Cortex of kidney (tissue), 1 donor: ENCODE measurements at places on chromosomes 4 and X.

DNA sequence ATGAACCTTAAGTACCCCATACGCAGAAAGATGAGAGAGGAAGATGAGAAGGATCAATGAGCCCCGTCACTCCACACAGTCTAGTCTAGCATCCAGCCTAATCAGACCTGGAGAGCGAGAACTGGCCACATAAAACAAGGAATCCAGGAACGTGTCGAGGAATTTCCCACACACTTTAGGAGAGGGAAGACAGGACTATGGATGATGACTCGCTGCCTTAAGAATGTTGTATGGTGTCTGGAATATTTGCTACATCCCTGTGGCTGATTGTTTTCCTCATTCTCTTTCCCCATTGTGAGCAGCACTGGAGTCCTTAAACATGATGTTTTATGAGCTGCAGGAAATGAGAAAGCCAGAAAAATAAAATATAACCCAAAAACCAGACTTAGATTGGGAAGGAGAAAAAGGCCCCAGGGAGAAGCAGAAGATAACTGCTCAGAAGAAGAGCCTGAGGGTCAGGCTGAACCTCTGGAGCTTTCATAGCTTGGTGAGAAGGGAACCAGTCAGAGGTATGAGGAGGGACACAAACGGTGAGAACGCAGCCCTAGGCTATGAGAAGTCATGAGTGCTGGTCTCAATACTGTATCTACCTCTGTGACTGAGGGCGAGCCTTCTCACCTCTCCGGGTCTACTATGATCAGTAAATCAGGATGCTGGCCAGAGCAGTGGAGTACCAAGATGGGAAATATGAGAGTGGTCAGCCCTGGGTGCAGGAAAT lies 139.5 kb upstream of the NOCT start:
- no peak for DNase-seq

DNA sequence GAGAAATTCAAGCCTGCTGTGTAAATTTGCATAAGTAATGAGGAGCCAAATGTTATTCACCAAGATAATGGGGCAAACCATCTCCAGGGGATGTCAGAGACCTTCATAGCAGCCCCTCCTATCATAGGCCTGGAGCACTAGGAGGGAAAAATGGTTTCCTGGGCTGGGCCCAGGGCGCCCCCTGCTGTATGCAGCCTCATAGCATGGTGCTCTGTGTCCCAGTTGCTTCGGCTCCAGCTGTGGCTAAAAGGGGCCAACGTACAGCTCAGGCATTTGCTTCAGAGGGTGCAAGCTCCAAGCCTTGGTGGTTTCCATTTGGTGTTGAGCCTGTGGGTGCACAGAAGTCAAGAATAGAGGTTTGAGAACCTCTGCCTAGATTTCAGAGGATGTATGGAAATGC lies 859.3 kb downstream of the RPA4 start:
- DNase-seq: no peak

DNA sequence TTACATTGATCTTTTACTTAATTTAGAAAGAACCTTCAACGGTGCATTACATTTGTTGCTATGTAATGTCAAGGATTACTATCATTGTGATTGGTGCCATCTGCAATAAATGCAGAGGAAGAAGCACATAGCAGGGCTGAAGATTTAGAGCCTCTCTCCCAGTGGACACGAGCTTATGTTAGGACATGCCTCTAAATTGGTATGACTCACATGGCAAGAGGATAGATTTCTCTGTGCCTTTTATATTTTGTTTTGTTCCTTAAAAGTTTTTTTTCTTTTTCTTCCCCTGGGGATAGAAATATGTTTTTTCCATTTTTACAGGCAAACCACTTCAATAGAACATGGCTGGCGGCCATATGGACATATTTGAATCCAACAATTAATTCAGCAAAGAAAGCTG lies 205.0 kb upstream of the HAND2 start:
- DNase-seq: no peak

DNA sequence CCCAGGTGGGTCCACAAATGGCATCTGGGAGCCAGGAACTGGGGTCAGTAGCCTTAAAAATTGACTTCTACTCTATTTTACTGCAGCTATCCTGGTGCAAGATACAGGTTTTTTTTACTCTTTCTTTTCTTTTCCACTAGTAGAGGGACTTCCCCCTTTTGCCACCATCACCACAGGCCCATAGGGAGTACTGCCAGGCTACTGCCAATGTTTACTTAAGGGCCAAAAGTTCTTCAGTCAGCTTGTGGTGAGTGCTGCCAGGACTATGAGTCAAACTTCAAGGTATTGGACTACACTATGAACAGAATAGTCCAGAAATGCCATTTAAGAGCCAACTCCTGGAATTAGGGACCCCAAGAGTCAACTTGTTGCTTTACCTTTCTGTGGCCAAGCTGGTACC lies 94.7 kb downstream of the EDA2R start:
- DNase-seq: no peak

DNA sequence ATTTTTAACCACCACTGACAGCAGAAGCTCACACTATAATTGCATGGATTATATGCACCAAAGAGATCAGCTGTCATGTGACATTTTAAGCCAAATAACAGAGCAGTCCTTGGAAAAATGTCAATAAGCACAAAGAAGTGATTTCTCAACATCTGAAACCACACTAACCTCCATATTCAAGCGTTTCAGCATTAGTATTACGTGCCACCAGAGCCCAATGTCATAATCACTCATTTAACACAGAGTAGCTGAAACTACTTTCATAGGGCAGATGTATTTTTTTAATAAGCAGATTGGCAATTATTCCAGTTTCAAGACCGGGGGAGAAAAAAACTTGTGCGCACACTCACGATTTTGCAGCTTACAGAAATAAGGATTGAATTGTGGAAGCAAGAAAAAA lies 76.6 kb downstream of the SH3KBP1 start:
- no peak for DNase-seq

- DNase-seq: no peak
Observed at GRCh38 chr4:88244056-88244455, 40.3 kb downstream of the PPM1K start.

DNA sequence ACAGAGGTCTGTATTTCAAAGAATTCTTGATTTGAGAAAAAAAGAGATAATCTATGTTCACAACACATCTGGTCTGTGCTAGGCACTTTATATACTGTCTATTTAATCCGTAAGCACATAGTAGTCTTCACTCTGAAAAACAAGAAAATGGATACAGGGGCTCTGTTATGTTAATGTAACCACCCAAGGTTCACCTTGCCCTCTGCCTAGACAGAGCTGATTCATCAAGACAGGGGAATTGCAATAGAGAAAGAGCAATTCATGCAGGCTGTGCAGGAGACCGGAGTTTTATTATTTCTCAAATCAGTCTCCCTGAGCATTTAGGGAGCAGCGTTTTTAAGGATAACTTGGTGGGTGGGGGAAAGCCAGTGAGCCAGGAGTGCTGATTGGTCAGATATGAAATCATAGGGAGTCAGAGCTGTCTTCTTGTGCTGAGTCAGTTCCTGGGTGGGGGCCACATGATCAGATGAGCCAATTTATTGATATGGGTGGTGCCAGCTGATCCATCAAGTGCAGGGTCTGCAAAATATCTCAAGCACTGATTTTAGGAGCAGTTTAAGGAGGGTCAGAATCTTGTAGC lies 92.9 kb upstream of the TNIP3 start:
- no peak for DNase-seq

- no peak for DNase-seq
Observed at GRCh38 chr4:26746802-26747213, 113.8 kb upstream of the STIM2 start.

DNA sequence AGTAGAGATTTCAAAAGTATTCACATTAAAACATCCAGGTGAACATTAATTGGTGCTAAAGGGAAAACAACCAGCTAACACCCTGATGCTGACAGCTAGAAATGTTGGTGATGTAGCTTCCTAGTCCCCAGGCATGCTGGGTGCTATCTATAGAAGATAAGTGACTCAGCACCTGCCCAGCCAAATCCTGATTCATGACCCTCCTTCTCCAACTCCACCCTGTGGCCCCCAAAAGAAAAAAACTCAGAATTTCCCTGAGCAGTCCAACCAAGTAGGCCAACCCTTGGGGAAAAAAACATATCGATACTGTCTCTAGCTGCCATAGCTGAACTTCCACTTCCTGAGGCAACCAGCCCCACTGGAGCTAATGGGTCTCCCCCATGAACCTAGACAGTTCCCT lies 197.6 kb upstream of the KLF3 start:
- no peak for DNase-seq

- no peak for DNase-seq
Observed at GRCh38 chr4:42366959-42367358, 30.3 kb upstream of the SHISA3 start.

DNA sequence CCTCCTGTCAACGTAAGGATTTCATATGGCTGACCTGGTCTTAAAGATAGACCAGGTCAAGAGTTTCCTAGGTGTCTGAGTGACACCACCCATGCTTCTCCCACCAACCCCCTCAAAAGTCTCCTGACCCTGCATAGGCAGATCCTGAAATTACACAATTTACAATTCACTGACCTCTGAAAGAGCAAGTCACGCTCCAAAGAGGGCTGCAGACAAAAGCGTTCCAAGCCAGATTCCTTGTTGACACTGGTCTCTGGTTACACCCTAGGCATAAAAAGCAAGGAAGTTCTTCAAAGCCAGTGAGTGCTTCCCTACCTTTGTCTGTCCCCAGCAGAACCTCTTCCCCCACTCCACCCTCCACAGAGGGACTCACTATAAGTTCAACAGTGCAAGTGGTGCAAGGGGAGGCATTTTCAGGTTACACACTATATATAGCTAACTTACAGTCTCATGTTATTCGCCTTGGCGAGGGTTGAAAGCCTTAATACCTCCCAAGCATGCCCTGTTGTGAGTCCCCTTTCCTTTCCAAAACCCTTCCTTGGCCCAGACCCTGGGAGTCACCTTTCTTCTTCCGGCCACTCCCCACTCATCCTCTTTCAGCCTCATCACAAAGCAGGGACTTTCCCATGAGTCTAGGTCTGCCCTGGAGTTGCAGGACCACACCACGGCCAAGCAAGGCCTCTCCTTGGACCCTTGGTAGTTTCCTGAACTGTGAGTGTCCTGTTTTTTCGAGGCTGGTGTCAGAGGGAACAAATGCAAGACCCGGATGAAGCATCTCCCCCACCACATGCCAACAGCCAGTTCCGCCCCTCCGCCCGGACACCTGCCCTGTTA lies 58.0 kb upstream of the KLF3 start:
- DNase-seq: no peak

GRCh38 chr4:110527156-110527555 lies 51.2 kb downstream of the ENPEP start:
- DNase-seq: no peak

DNA sequence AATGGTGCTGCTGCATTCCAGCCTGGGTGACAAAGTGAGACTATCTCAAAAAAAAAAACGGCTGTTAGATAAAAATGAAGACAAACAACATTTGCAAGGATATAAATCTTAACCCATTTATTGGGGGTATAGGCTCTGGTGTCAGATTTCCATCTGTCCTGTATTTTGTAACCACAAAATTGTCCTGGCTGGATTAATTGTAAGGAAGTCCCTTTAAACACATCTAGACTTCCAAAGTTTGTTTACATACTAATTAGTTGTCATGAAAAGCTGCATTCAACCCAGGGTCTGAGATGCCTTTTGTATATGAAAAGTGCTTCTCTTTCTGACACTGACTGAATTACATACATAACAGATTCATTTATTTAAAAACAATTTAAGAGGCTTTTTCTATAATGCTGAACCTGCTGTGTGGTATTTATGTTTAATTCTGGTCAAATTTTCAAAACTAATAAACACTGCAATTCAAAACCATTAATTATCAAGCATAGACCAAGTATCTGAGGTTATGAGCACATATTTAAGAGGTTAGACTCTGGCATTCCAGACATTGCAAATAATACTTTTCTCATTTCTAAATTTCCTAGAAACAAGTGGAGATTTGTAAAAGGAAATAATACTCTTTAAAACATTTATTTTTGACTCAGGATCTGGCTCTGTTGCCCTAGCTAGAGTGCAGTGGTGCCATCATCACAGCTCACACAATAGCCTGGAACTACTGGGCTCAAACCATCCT lies 17.5 kb upstream of the UGDH start:
- no peak for DNase-seq

DNA sequence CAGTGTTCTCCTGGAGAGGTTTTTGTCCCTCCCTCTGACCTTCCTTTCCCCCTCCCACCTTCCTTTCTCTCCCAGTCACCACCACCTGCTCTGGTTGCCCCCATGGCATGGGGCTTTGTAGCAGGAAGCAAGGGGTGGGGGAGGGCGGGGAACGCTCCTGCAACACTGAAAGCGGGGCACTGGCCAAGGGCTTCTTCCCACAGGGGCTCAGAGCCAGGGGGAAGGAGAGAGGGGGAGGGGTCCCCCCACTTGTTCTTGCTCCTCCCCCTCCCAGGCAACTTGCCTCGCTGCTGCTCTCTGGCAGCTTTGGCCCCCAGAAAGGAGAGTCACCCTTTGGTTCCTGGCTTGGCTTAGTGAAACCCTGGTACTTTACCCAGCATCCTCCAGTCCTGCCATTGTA lies 48.4 kb downstream of the BCORL1 start:
- DNase-seq: no peak

DNA sequence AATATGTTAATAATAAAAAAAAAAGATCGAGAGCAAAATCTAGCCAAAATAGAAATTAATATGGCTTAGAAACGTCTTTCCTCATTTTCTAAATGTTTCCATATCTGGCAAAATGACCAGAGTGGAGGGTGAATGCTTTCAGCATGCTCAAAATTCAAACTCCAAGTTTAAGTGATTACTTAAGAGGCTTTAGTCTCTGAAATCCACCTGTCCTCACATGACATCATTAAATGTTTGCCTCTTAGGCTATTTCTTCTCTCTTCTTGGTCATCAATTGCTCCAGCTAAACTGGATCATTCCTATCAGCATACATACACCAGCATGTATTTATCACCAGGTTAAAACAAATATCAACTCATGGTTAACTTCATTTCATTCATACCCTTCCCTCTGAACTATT lies 54.5 kb upstream of the ATXN3L start:
- no peak for DNase-seq

DNA sequence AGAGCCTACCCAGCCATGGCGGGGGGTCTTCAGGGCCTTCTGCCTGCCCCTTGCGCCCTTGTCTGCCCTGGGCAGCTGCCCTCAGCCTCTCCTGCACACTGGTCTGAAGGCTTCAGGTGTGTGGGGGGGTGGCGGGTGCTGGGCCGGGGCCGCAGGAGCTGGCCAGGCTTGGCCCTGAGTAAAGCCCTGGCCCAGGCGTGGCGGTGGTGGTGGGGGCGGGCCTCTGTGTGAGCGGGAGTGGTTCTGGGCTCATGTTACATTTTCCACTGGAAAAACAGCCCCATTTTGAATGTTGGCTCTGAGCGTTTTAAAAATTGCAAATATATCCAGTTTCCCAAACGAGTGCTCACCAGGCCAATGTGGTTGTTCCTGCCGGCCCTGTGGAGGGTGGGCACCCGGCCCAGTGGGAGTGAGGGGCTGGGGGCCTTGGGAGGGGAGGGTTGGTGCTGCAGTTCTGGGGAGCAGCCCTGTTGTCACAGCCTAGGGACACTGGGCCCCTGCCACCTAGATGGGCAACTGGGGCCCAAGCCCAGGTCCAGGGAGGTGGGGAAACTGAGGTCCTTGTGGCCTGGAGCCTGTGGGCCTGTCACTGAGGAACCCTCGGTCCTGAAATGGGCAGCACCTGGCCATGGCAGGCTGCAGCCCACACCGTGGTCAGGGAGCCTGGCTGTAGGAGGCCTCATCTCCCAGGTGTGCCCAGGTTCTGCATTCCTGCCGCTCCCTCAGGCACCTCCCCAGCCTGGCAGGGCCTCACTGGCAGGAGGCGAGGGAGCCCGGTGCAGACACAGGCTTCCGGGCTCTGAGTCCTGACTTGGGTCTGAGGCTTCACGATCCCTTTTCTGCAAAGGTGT lies 28.3 kb downstream of the FGFRL1 start:
- DNase-seq: no peak

GRCh38 chr4:78800965-78801364 lies 24.8 kb downstream of the BMP2K start:
- no peak for DNase-seq
